ENCODE measurements at places on chromosomes 12 and 14. TPM values are rescaled to one million over a fixed set of nuclear protein-coding genes. Genes with fewer than 3 reads are reported as not detected.

DDX54 gene
- total RNA-seq, result 46.3 TPM

DNA sequence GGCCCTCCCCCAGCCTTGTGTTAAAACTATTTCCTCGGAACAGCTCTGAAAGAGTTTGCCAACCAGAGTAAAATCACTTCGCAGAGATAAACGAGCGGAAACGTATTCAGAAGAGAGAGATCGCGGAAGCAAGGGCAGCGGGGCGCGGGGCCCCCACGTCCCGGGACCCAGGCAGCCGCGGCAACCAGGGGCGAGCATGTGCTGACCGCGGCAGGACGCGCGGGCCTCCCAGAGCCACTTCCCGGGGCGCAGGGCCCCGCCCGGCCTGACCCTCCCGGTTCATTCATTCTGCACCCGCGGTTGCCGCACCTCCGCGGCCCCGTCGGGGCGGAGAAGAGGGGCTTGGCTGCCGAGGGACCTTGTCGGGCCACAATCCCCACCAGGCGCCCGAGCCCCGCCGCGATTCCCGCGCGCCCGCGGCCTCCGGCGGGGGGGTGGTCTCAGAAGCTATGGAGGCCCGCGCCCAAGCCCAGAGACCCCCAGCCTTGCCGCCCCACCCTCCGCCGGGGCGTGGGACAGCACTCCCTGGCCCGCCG is 598 bp downstream of the UBE2N start:
- DNase-seq, result no peak

CINP gene
- 34.1 TPM for total RNA-seq

GRCh38 chr12:100799770-100800169 is 5.2 kb downstream of the ANO4 start:
- DNase-seq, result no peak

DNA sequence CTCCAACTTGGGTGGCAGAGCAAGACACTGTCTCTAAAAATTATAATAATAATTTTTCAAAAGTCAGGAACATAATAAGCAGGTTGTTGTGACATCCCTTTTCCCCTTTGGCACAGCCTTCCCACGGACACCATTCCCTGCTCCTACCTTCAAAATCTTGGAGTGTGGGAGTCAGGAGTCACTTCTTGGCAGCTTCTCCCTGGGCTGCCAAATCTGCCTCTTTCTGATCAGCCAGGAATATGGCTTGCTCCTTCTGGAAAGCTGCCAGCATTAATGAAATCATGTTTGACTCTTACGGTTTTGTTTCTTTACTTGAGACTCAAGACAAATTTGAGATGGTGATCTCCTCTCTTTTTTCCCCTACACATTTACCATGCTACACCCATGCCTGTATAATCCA is 391.4 kb upstream of the SYT1 start:
- DNase-seq, result no peak

- DNase-seq, result no peak
Observed at GRCh38 chr14:88849716-88850115, 25.3 kb downstream of the TTC8 start.

PMEL gene
- total RNA-seq, result 0.64 TPM

- no peak for DNase-seq
Observed at GRCh38 chr12:101209319-101210302, at the start of gene SLC5A8. TSS of gene SLC5A8 (minus strand) at chr12:101210238. CDS start at chr12:101209848, 390 bp downstream.

GRCh38 chr12:623172-623864 is 39.9 kb downstream of the NINJ2 start:
- no peak for DNase-seq

- DNase-seq, result no peak
Observed at GRCh38 chr14:22448905-22449599, 140.0 kb downstream of the DAD1 start.

PRB2 gene
- not detected for total RNA-seq

DNA sequence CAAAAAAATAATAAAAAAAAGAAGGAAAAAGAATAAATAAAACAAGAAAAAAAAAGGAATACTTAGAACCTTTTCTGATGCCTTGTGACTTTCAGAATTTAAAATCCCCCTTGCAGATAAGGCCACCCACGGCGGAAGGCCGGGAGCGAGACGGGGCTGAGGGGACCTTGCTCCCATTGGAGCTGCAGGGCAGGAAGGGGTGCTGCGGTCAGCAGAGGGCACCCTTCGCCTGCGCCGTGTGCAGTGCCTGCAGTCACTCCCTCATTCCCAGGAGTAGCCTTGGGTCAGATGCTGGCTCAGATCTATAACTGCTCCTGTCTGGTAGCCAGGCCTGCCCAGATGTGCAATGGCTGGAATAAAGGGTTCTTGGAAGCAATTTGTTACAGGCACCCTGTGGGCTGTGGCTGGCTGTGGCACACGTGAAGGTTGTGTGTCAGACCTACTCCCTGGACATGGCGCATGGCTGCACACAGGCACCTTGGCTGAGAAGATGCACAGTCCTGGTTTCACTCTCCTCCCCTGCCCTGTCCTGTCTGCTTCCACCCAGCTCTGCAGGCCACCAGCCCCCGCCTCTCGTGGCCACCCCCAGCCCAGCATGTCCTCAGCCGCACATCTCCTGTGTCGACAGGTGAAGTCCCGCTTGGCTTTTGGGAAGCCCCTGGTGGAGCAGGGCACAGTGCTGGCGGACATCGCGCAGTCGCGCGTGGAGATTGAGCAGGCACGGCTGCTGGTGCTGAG is 13.4 kb upstream of the ALDH2 start:
- no peak for DNase-seq

DNA sequence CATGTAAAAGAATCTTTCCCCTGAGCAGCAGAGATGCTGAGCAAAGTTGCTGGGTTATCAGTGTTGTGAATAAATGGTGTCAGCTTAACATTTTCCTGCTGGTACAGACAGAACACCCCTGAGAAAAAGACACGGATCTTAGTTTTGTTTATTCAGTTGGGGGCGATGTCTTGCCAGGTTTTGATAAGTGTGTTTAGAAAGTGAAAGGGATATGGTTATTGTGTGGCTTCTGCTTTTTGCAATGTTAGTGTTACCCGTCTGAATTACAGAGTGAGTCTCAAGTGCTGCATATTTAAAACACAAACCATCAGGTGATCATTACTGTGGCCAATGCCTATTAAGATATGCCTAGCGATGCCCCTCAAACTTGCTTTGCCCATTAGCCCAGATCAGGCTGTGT is 864.6 kb upstream of the SEL1L start:
- no peak for DNase-seq

DNA sequence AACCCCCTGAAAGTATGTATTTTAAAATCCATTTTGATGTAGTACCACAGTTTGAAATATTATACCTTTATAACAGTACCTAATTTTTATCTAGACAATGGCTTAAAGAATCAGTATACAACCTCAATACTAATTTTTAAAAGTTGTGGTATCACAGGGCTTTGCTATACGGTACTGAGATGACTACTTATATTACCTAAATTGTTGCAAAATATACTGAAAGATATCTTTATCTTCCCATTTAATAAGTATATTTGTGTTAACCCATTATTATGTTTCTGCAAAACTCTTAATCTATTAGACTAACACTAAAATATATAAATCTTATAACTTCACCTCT is 67.1 kb downstream of the RALGAPA1 start:
- no peak for DNase-seq

CISTR gene
- total RNA-seq, result not detected

EPS8 gene
- 299 TPM for total RNA-seq

DNA sequence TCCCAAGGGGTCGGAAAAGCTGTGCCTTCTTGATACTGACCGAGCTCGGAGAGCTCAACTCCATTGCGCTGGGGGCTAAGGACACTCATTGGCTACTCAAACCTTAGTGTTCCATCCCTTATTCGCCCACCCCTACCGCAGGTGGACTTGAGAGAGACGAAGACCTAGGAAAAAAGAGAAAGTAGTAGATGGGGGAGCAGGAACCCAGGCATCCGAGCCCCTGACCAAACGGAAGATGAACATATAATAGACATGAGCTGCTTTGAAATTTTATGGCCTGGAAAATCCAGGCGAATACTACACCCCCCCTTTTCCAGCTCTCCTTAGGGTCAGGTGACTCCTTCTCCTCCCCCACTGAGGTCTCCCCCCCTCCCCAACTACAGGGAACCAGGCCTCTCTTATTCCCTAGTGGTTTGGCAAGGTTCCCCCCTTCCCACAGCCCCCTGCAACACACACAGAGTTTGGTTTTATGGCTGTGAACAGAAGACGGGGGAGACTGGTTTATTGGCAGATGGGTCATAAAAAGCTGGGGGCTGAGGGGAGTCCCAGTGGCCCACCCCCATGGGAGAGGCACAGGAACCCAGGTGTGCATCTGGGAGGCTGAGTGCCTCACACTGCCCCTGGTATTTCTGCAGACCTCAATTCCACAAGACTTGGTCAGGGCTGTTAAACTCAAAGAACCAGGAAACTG is 1.6 kb downstream of the GDF11 start:
- no peak for DNase-seq

- no peak for DNase-seq
Observed at GRCh38 chr12:124109760-124110159, 136.7 kb downstream of the ZNF664 start.

- DNase-seq, result peak; percentile 11
Observed at GRCh38 chr12:107622001-107622400, 63.6 kb upstream of the PWP1 start.

DNA sequence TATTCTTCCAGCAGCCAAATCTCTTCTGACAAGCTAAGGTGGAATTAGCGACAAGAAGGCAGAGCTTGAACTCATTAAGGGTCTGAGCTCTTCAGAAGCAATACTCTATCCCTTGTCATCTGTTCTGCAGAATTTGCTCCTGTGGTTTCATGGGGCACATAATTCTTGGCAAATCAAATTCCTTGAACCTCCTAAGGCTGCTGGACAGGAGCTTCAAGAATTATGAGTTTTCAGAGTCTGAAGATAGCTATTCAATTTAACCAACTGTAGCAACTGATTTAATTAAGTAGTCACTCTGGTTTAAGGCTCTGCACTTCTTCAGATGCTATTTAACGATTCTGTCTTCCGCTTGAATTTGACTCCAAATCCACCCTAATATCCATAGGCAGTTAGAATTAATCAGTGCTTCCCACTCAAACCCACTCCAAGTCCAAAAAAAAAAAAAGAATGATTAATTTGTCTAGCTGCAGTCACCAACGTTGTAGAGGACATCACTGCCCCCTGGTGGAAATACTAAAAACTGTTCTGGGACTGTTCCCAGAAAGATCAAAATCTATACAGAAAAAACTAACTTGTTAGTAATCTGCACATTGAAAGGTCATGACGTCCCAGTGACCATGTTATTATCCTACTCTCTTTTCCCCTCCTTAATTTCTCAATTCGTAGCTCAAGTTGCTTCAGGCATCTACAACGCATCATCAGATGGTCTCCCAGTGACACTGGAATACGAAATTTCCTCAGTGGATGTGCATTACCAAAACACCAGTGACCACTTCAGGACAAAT is 169.9 kb downstream of the KIF21A start:
- no peak for DNase-seq

- DNase-seq, result no peak
Observed at GRCh38 chr14:101726295-101726953, 35.1 kb upstream of the PPP2R5C start.

DNA sequence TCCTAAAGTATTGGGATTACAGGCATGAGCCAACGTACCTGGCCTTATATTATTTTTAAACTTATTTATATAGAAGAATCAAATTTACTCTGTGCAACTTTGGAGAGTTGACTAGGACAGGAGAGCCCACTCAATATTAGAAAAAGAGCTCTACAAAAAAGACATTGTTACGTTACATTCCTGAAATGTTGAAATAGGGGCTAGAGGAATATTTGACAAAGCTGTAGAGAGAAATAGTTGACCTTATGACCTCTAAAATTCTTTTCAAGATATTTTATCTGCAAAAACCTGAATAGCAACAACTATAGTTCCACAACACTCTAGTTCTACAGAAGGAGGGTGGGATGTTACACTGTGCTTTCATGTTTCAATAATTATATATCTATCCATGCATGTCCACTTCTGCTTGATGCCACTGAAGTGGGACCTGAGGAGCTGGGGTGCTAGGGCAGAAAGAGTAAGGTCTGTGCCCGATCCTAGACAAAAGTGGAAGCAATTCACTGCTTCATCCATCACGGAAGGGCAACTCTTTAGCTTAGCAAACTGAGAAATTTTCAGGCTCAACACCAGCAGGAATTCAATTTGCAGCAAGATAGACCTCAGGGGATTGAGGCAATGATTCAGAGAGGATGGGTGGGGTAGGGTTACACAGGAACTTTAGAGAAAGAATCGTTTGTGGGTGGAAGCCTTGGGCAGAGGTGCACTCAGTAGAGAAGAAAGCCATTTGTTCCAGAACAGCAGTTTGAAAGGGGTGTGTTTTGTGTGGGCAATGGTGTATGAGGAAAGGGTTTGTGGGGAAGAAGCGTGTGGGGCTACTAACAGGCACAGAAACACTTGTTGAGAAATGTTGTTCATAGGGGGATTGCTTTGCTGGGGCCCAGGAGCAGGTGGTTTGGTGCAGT is 16.0 kb upstream of the RNASE10 start:
- DNase-seq, result no peak

LYZ gene
- total RNA-seq, result 81.9 TPM

- no peak for DNase-seq
Observed at GRCh38 chr12:69698054-69698453, 1.0 kb downstream of the BEST3 start.

DNA sequence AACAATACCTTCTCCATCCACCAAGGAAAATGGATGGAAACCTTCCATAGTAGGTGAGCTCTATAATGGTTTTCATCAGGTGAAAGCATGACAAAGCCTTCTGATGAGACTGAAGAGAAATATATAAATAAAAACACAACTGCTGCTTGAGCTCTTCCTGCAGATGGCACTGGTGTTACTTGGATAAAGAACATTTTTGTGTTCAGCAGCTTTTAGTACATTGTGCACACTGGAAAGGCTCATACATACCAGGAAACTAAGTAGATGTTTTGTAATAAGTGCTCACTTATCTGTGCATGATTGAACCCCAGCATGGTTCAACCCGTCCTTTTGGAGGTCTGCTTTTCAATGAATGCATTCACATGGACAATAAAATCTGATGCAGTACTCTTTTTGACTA is 357.3 kb upstream of the MIS18BP1 start:
- no peak for DNase-seq

DNA sequence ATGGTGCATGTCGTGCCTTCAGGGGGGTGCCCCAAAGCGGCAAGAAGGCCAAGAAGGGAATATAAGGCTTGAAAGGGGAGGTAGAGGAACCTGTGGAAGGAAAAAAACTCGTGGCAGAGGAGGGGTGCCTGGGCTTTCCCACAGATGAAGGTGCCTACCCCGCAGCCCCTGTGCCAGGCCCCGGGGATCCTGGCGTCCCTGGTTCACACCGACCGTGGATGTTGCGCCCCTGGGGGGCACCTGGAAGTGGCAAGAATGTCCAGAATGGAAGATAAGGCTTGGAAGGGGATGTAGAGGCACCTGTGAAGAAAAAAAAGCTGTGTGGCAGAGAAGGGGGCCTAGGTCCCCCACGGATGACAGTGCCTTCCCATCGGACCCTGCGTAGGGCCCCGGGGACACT is 282.2 kb downstream of the ALG10 start:
- DNase-seq, result no peak

GRCh38 chr12:86948851-86949250 is 692.7 kb upstream of the MGAT4C start:
- no peak for DNase-seq

BDKRB2 gene
- 11.4 TPM for total RNA-seq

GRCh38 chr12:106229036-106229591 is 18.7 kb downstream of the CKAP4 start:
- DNase-seq, result no peak

GRCh38 chr12:103470664-103471063 is 25.1 kb downstream of the C12orf42 start:
- no peak for DNase-seq

GRCh38 chr14:94081386-94081820 is 293 bp downstream of the IFI27L1 start:
- no peak for DNase-seq

All from mesenteric fat pad (tissue), 1 donor.